T-helper 17 cell (primary cell): ENCODE measurements at places on chromosomes 2 and 18. TPM values are rescaled to one million over a fixed set of nuclear protein-coding genes. Genes with fewer than 3 reads are reported as not detected.
A peak's percentile ranks its signal among the peaks of the same experiment; 100 is the strongest.

Gene TTN
- 16.1 TPM for total RNA-seq

Gene SCG2
- total RNA-seq = not detected

Gene TDRD15
- 0.13 TPM for total RNA-seq

- no peak overlapping the region for H3K27ac ChIP-seq
- no peaks in the 10 kb centered on the region for H3K27me3 ChIP-seq
- no peak for DNase-seq
- H3K4me3 ChIP-seq = no peak overlapping the region
- H3K4me1 ChIP-seq = no peaks in the 10 kb centered on the region
Measured at GRCh38 chr2:66702301-66702700, 267.4 kb downstream of the MEIS1 start.

DNA sequence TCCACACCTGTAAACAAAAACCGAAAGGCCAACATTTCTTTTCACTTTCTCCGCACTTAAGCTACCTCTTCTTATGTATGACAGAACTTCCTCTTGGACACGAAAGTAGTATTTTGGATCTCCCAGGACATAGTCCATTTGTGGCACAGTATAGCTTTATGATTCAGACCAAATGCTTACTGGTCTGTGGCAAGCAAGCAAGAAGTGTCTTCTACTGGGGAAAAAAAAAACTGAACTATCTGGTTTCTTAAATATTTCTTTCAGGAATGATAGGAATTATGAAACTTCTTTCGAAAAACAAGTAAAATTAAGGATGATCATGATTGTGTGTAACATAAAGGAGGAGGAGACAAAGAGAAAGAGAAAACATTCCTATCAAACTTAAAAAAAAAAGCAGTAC, 33.6 kb downstream of the SRBD1 start:
- H3K4me1 ChIP-seq = peaks cover 8% of the 10 kb centered on the region
- H3K27ac ChIP-seq = peak overlapping the region; percentile 24
- peaks cover 11% of the 10 kb centered on the region for H3K36me3 ChIP-seq
- no peaks in the 10 kb centered on the region for H3K27me3 ChIP-seq

GRCh38 chr2:223368481-223368880, 233.7 kb downstream of the SCG2 start:
- no peaks in the 10 kb centered on the region for H3K36me3 ChIP-seq
- no peak for DNase-seq
- H3K4me3 ChIP-seq = no peak overlapping the region
- no peaks in the 10 kb centered on the region for H3K4me1 ChIP-seq
- H3K27ac ChIP-seq = no peak overlapping the region

DNA sequence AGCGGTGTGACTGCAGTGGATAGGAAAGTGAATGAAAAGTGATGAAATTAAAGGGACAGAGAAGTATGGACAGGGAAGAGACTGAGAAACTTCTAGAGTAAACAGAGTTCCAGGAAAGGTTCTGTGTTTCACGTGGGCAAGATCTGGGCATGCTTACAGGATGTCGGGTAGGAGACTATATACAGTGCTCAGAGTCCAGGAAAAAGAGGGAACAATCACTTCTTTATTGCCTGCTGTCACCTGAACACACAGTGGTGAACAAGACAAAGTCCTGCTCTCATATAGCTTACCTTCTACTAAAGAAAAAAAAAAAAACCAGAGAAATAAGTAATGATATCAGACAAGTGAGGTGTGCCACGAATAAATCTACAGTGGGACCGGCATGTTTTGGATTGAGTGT, 2.4 kb downstream of the LRPPRC start:
- DNase-seq = no peak
- no peaks in the 10 kb centered on the region for H3K27me3 ChIP-seq
- H3K4me3 ChIP-seq = peak overlapping the region; percentile 74
- peak overlapping the region; percentile 93 for H3K27ac ChIP-seq
- peaks cover 17% of the 10 kb centered on the region for H3K36me3 ChIP-seq
- H3K4me1 ChIP-seq = peaks cover 48% of the 10 kb centered on the region

DNA sequence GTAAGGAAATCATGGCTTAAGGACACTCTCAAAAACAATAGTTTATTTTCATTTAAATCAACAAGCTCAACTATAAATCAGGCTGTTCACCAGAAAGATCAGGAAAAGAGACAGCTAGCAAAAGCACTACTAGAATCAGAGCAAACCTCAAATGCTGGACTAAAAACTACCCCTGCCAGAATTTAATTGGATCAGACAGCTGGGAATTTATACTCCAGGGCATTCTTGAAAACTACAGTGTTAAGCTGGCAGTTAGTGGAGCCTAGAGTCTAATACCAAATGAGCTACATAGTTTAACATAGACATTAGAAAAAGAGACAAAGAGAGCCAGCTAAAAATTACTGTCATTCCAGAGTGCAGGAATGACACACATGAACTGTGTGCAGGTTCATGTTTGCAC, 1016.4 kb upstream of the CRIM1 start:
- H3K27me3 ChIP-seq = no peaks in the 10 kb centered on the region
- no peaks in the 10 kb centered on the region for H3K4me1 ChIP-seq
- H3K4me3 ChIP-seq = no peak overlapping the region
- no peak overlapping the region for H3K27ac ChIP-seq

DNA sequence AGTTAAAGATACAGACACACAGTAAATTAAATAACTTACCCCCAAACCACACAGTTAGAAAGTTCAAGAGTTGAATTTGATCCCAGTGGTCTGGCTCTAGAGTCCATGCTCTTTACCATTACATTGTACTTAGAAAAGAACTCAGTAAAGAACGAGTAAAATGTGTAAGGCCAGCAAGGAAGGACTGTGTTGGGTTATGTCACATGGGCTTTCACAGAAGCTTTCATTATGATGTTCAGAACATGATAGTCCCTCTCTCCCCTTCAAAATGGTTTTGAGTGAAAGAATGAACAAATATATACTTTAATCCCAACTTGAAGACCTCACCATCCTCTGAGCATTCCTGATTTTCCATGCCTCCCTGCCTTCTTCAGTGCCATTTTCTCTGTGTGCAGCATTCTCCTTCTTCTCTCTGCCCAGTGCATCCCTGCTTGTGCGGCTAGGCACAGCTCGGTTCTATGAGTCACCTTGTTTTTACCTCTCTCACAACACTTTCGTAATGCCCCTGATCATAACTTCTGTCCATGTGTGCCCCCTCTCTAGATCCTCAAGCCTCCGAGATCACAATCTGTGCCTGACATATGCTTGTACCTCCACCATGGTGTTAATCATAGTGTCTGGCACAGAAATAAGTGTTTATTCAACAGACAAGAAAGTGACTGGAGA, 22.0 kb downstream of the RASGRP3 start:
- peak overlapping the region; percentile 83 for H3K27ac ChIP-seq
- peak overlapping the region; percentile 2 for H3K4me3 ChIP-seq
- no peaks in the 10 kb centered on the region for H3K27me3 ChIP-seq

- no peak overlapping the region for H3K27ac ChIP-seq
- H3K4me3 ChIP-seq = no peak overlapping the region
- H3K36me3 ChIP-seq = no peaks in the 10 kb centered on the region
- no peaks in the 10 kb centered on the region for H3K4me1 ChIP-seq
- H3K27me3 ChIP-seq = no peaks in the 10 kb centered on the region
Measured at GRCh38 chr18:26792661-26793060, 72.8 kb downstream of the AQP4 start.
